ENCODE measurements at places on chromosomes 12 and 14.

GRCh38 chr12:47385653-47386052 lies 305.9 kb upstream of the AMIGO2 start:
- no peak for DNase-seq

DNA sequence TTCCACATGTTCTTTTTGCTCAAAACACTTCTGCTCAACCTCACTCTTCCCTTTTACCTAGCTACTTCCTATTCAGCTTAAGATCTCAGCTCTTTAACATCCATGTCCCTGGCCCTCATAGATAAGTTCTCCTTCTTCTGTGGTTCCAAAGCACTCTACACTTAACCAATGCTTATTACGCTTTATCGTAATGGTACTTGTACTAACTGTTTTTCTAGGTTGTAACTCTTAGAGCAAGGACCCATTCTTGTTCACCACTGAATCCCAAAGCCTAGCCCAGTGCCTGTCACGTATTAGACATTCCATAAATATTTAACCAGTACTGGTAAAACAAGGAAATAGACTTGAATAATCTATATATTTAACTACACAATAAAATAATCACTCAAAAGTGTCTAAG lies 5.3 kb downstream of the SLC41A2 start:
- no peak for DNase-seq

GRCh38 chr12:74382983-74383382 lies 154.7 kb upstream of the ATXN7L3B start:
- no peak for DNase-seq

GRCh38 chr12:89663577-89664357 lies 44.9 kb downstream of the ATP2B1 start:
- DNase-seq: no peak

- DNase-seq: no peak
These were observed 146.1 kb downstream of the TGFB3 start for GRCh38 chr14:75835737-75836136.

GRCh38 chr14:43087666-43088065 lies 1419.4 kb downstream of the FSCB start:
- DNase-seq: no peak

GRCh38 chr12:15928870-15929571 lies 17.9 kb downstream of the DERA start:
- DNase-seq: no peak

DNA sequence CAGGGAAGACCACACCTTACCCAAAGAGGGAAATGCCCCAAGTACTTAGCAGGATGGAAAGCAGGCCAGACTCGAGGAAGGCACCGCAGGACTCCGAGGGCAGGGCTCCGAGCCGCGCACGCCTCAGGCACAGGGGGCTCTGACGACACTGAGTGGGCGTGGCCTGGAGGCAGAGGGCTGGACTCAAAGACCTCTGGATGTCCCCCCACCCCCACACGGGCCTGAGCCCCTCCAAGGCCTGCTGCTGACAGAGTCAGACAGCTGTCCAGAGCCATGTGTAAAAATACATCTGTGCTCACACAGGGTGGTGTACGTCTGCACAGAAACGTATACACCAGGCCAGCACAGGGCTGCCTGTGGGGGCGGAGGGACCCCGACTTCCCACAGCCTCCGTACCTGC lies 1.4 kb downstream of the AKT1 start:
- peak; percentile 17 for DNase-seq

DNA sequence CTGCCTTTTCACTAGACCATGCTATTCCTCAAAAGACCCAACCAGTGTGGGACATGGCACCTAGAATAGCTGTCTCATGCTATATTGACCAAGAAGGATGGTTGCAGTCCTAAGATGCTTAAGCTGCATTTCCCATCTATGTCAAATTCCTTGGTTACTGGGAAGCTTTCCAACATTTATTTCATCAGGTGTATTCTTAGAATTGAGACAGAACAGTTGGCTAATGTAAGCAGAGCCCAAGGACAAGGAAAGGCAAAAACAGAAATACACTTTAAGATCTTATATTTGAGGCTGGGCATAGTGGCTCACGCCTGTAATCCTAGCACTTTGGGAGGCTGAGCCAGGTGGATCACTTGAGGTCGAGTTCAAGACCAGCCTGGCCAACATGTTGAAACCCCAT lies 24.7 kb downstream of the ARG2 start:
- no peak for DNase-seq

DNA sequence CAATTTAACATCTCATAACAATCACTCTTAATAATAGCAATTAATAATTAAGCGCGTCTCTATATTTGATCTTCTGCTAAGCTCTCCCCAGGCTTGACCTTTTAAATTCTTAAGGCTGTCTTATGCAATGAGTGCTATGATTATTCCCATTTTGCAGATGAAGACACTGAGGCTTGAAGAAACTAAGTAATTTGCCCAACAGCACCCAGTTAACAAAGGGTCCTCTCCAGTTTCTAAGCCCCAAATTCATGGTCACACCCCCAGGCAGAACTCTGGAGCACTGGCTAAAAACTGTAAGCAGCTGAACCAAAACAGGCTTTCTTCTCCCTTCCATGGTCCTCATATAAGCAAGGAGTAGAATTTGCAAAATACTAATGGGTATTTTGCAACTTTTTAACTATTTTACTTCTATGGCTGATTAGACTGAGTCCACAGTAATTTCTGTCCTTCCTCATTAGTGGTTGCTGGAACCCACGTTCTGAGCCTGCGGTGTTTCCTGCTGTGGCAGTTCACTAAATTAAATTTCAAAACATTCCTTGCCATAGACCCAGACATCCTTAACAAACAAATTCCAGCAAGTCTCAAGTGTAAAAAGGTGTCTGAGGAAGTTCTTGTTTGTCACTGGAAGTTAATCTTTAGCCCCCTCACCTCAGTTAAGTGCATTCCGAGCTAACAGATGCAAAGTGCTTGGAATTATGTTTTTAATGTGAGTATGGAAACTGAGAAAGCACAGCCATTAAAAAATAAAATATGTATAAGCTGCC lies 76.5 kb downstream of the TMEM132D start:
- DNase-seq: no peak

DNA sequence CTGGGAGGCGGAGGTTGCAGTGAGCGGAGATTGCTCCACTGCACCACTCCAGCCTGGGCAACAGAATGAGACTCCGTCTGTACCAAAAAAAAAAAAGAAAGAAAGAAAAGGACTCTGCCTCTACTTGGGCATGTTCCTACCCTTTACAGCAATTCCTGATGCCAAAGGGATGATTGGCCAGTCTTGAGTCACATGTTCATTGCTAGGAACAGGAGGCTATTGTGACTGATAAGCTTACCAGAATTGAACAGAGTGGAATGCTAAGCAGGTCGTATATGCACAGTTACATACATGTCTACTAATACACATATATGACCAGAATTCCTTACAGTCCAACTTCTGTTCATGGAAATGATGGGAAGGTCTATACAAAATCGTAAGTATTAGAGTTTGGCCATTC lies 34.3 kb downstream of the KLHDC1 start:
- DNase-seq: no peak

- no peak for DNase-seq
These were observed 129.6 kb downstream of the EMP1 start for GRCh38 chr12:13326076-13326475.

DNA sequence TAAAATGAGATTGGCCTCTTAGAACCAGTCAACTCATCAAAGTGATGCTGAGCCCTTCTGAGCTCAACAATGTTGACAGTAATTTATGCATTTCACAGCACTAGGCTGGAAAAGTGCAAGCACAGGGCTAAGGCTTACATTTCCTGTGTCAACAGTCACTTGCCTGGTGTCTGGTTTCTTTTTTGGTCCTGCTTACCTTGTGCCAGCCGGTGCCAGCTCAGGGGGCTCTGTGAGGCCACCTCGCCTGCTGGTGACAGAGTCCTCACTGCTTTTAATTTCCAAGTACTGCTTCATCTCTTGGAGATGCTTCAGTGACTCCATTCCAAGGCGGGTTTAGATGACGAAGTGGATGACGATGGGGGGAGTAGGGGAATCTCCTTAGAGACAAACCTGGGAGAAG lies 53.1 kb upstream of the KCNA1 start:
- DNase-seq: no peak

GRCh38 chr14:57897144-57897748 lies 31.4 kb upstream of the SLC35F4 start:
- DNase-seq: no peak

DNA sequence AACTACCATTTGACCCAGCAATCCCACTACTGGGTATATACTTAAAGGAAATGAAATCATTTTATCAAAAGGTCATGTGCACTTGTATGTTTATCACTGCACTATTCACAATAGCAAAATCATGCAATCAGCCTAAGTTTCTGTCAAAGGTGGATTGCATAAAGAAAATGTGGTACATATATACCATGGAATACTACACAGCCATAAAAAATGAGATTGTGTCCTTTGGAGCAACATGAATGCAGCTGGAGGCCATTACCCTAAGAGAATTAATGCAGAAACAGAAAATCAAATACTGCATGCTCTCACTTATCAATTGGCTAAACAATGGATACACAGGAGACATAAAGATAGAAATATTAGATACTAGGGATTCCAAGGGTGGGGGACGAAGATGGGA lies 27.4 kb downstream of the MED6 start:
- DNase-seq: no peak

GRCh38 chr12:95908573-95908972 lies 33.8 kb downstream of the CCDC38 start:
- DNase-seq: no peak

GRCh38 chr14:56210571-56210970 lies 92.4 kb downstream of the PELI2 start:
- no peak for DNase-seq

Measured in CD14-positive monocyte (primary cell).